ENCODE measurements at places on chromosomes 7 and 10. TPM values are rescaled to one million over a fixed set of nuclear protein-coding genes. Genes with fewer than 3 reads are reported as not detected.

DNA sequence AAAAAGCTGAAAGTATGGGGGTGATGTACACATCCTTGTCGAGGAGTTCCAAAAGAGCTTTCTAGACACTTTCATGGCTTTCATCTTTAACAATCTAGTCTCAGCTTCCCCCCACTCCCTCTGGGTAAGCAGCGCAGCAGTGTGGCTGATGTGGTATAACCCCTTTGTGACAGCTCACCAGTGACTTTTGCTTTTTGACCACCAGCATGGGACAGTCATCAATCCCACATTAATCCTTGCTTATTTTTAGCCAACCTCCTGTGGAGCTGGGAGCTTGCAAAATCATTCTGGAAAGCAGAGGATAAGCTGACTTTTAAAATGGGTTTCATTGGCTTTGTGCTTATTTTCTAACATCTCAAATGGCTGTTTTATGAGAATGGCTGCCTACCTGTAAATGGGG is 272.7 kb downstream of the HDAC9 start:
- no peak overlapping the region for H3K4me3 ChIP-seq
- H3K4me1 ChIP-seq = no peaks in the 10 kb centered on the region
- H3K27me3 ChIP-seq = no peaks in the 10 kb centered on the region
- no peak overlapping the region for H3K27ac ChIP-seq

Gene KIAA1549
- 2.1 TPM for total RNA-seq

DNA sequence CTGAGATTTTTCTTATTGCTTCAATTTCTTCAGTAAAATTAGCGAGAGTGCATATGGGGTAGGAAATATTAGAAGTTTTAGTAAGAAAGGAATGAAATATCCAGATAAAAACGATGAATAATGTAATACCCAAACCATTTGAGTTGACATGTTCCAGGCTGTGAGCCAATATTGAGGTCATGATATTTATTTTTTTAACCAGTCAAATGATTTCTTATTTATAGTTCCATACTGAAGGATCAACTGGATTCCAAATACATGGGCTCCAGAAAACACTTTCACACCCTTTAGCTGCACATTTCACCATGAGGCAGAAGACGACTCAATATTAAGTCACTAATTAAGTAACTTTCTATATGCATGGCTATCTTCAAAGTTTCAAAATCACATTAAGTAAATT is 312.5 kb downstream of the PPP1R3A start:
- H3K36me3 ChIP-seq = no peaks in the 10 kb centered on the region
- H3K27me3 ChIP-seq = no peaks in the 10 kb centered on the region
- H3K27ac ChIP-seq = no peak overlapping the region
- DNase-seq = no peak

Gene NKX2-3
- total RNA-seq = not detected

DNA sequence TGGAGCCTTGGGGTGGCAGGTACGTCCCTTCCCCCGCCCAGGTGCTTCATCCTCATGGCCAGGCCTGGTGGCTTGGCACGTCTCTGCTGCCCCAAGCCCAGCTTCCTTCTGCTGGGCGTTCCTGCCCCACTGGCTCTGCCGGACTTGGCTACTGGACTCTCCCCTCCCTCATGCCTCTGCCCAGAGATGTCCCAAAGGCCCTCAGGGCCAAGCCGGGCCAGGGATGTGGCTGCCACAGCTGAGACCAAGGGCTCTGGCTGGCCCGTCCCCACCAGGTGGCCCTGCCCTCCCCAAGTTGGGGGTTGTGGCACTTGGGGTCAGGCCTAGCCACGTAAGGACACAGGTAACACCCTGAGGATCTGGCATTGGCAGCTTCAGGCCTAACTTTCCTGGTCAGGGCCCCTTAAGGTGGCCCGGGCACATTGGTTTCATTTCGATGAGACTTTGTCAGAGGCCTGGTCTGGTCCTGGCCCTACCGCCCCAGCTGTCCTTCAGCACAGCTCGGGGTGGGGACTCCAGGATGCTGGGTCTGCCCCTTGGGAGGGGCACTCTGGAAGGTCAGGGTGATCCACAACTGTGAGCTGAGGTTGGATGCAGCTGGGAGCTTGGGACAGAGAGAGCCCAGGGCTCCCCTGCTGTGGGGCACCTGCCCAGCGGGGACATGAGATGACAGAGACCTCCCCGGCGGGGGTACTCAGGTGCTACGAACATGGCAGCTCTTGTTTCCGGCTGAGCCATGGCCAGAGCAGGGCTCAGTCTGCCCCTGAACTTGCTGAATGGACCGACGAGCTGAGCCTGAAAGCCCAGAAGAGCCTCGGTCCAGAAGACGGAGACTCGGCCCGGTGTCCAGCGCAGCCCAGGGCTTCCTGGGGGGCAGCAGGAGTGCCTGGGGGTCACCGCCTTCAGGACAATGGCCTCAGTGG is 2.9 kb downstream of the BHLHA15 start:
- no peak overlapping the region for H3K27ac ChIP-seq
- peaks cover 22% of the 10 kb centered on the region for H3K36me3 ChIP-seq
- DNase-seq = peak; percentile 12
- peaks cover 8% of the 10 kb centered on the region for H3K4me1 ChIP-seq
- H3K4me3 ChIP-seq = no peak overlapping the region

Gene SAP25
- total RNA-seq = 1.1 TPM

DNA sequence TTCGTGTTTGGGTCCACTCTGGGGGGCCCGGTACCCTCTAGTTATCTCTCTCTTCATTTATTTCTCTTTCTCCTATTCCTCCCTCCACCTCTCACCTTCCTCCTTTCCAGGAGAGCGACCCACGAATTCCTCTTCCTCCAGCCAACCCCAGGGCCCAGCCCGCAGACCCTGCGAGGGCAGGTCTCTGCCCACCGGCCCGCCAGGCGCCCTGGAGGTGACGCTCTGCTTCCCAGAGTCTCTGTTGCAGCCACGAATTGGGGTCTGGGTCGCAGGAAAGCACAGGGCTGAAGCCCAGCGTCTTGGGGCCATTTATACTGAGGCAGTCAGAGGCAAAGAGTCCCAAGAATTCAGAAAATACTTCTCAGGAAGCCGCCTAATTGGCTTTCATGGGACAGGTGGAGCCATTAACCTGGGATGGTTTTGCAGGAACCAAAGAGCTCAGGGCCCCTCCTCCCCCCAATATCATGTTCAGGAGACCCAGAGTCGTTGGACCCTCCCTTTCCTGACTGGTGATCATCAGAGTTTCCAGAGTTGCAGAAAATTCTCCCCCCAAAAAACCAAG is 2.7 kb upstream of the EN2 start:
- H3K4me1 ChIP-seq = peaks cover 54% of the 10 kb centered on the region
- no peaks in the 10 kb centered on the region for H3K36me3 ChIP-seq
- H3K27me3 ChIP-seq = peaks cover 96% of the 10 kb centered on the region
- no peak for DNase-seq
- no peak overlapping the region for H3K4me3 ChIP-seq

- no peak overlapping the region for H3K4me3 ChIP-seq
- no peak for DNase-seq
- no peaks in the 10 kb centered on the region for H3K27me3 ChIP-seq
- peaks cover 24% of the 10 kb centered on the region for H3K4me1 ChIP-seq
- H3K27ac ChIP-seq = no peak overlapping the region
Observed at GRCh38 chr7:135448753-135449152, 61.1 kb downstream of the CNOT4 start.

Gene TFR2
- 0.25 TPM for total RNA-seq

DNA sequence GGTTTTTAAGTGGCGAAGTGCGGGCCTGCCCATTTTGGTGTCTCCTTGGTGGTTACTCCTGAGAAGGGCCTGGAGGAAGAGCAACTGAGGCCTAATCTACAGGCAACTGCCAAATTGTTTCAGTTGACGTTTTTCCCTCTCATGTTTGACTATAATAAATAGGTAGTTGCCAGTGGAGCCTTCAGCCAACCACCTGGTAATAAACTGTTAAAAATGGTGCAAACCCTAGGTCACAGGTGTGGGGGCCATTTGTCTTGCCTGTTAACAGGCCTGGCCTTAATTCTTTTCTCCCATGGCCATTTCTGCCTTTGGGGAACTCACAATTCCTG is 3.7 kb downstream of the IKZF1 start:
- no peak for DNase-seq
- no peak overlapping the region for H3K4me3 ChIP-seq
- no peak overlapping the region for H3K27ac ChIP-seq
- peaks cover 96% of the 10 kb centered on the region for H3K27me3 ChIP-seq
- H3K36me3 ChIP-seq = no peaks in the 10 kb centered on the region
- peaks cover 6% of the 10 kb centered on the region for H3K4me1 ChIP-seq

- H3K27ac ChIP-seq = no peak overlapping the region
- no peaks in the 10 kb centered on the region for H3K4me1 ChIP-seq
- H3K36me3 ChIP-seq = peaks cover 59% of the 10 kb centered on the region
- no peak for DNase-seq
- H3K4me3 ChIP-seq = no peak overlapping the region
Observed at GRCh38 chr10:119455609-119456434, 86.7 kb downstream of the RGS10 start.

- peaks cover 4% of the 10 kb centered on the region for H3K27me3 ChIP-seq
- no peak overlapping the region for H3K4me3 ChIP-seq
- no peak overlapping the region for H3K27ac ChIP-seq
- no peaks in the 10 kb centered on the region for H3K36me3 ChIP-seq
- no peak for DNase-seq
Observed at GRCh38 chr7:129591868-129592267, 19.7 kb upstream of the NRF1 start.

DNA sequence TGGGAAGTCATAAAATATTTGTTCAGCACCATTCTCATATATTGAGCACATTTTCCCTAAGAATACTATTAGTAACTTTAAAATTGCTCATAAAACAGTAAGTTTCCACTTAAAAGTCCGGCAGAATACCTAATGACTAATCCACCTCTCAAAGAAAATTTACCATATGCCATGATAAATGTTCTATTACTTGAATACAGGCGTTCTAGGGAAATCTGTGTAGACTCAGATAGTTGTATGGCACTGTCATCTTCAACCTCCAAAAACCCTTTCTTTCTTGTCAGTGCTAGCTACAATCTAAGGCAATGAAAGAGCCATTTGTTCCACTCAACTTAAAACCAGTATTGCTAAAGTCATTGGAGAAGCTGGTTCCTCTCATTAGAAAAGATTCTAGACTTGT is 7.3 kb downstream of the GPR37 start:
- no peaks in the 10 kb centered on the region for H3K36me3 ChIP-seq
- no peak for DNase-seq
- H3K27ac ChIP-seq = no peak overlapping the region
- H3K4me3 ChIP-seq = no peak overlapping the region
- peaks cover 58% of the 10 kb centered on the region for H3K27me3 ChIP-seq

DNA sequence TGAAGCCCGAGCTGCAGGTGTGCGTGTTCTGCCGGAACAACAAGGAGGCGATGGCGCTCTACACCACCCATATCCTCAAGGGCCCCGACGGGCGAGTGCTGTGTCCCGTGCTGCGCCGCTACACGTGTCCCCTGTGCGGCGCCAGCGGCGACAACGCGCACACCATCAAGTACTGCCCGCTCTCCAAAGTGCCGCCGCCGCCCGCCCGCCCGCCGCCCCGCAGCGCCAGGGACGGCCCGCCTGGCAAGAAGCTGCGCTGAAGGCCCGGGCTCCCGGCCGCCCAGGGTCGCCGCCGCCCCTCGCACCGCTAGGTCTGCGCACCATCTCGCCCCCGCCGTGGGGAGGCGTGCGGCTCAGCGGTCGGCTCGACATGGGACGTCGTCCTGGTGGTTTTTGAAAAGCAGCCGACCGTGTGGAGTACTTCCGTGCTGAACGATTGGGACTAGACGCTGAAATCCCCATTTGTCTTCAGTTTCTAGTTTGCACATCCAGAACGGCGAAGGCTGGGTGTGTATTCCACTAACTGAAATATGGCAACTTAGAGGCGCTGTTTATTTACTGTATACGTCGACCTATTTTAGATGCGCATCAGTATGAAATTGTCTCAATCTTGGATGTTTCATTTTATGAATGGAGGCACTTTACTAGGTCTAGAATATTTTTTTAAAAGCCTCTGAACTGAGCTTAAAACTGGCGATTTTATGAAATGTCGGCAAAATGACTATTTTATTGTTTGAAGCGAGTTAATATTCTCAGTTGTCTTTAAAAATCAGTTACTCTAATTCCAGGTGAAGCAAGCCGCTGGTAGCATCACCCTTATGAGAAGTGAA is 1.1 kb downstream of the NANOS1 start:
- peaks cover 48% of the 10 kb centered on the region for H3K4me1 ChIP-seq
- peak overlapping the region; percentile 80 for H3K27ac ChIP-seq
- H3K27me3 ChIP-seq = no peaks in the 10 kb centered on the region
- peak overlapping the region; percentile 78 for H3K4me3 ChIP-seq
- DNase-seq = peak; percentile 39

DNA sequence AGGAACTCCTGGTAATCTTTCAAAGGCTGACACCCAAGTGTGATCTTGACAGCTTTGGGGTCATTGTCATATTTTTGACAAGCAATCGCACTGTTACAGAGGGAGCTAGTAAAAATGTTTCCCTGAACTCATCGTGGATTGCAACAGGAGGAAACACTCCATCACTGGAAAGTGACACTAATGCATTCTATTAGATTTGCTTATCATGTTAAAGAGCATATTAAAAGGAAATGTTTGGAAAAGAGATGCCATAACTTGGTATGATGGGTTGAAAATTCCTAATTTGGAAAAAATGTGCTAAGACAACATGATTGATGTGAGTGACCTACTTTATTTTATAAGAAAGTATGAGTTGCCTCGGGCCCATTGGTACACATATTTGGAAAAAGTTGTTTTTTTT is 22.7 kb upstream of the EMX2 start:
- H3K36me3 ChIP-seq = no peaks in the 10 kb centered on the region
- no peak for DNase-seq
- no peaks in the 10 kb centered on the region for H3K4me1 ChIP-seq
- H3K4me3 ChIP-seq = no peak overlapping the region
- H3K27ac ChIP-seq = no peak overlapping the region
- H3K27me3 ChIP-seq = peaks cover 92% of the 10 kb centered on the region
